ENCODE measurements at places on chromosomes 7 and 10. TPM values are rescaled to one million over a fixed set of nuclear protein-coding genes. Genes with fewer than 3 reads are reported as not detected.

CALHM1 gene
- total RNA-seq: not detected

CYP2C19 gene
- total RNA-seq: not detected

FAM241B gene
- total RNA-seq: 3.2 TPM

SAMD9 gene
- total RNA-seq: 3.2 TPM

FIS1 gene
- total RNA-seq: 331 TPM

PCBD1 gene
- 155 TPM for total RNA-seq

PRPS1L1 gene
- not detected for total RNA-seq

NME8 gene
- not detected for total RNA-seq

LIPM gene
- total RNA-seq: not detected

REPIN1 gene
- 111 TPM for total RNA-seq

- no peak for DNase-seq
Observed at GRCh38 chr7:73712773-73713172, 6.7 kb downstream of the STX1A start.

DNA sequence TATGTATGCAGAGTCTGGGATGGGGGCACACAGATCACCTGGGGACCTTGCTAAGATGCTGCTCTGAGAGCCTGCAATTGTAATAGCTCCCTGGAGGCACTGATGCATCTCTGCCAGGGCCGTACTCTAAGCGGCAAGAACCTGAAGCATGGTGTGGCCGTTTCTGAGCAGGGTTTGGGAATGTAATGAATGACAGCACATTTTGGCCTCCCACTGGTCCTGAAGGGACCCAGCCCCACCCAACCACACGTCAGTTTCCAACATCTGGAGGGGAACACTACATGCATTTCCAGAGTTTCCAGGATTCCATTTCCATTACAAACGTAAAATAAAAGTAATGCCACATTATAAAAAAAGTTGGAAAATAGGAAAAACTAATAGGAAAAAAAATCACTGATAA lies 14.0 kb downstream of the ZCCHC24 start:
- no peak for DNase-seq

GRCh38 chr7:34362621-34363020 lies 295.4 kb upstream of the NPSR1 start:
- no peak for DNase-seq

DNA sequence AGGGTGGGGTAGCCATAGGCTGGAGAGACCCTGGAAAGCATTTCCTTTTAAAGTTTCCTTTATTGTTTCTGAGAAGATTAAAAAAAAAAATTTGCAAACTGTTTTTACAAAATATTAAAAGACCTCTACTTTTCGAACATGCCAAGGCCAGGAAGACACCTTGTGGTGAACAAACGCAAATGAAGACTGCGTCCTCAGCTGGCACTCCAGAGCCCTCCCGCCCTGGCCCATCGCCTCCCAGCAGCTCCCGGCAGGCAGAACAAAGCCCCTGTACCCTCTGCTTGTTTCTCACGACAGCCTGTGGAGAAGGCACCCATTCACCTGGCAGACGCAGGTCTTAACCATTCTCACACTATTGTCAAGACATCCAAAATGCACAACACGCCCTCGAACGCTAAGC lies 56.4 kb downstream of the ESYT2 start:
- no peak for DNase-seq

DNA sequence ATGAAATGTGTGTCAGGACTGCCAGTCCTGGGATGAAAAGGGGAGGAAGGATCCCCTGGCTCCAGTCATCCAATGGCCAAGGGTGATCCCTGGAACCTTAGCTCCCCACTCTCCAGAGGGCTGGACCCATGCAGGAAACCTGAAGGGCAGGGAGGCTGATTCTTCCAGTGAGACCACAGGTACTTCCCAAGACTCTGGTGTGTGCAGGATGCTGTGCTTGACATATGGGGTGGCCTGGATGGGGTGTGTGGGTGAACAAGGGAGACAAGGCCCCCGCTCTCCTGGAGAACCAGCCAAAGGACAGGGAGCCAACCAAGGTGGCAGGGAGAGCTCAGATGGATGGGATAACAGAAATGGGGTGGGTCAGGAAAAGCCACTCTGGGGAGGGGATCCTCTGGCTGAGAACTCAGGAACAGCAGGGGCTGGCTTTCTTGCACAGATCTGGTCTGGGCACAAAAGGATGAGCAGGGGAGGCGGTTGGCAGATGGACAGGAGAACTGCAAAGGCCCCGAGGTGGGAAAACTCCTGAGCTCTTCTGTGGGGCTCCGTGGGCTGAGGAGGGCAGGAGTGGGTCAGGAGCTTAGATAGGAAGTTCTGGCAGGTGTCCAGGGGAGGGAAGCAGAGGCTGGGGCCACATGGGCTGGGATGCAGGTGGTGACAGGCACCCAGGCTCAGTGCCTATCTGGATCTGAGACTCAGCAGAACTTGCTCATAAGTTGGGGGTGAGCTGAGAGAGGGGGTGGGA lies 100.6 kb downstream of the ARHGAP22 start:
- no peak for DNase-seq

DNA sequence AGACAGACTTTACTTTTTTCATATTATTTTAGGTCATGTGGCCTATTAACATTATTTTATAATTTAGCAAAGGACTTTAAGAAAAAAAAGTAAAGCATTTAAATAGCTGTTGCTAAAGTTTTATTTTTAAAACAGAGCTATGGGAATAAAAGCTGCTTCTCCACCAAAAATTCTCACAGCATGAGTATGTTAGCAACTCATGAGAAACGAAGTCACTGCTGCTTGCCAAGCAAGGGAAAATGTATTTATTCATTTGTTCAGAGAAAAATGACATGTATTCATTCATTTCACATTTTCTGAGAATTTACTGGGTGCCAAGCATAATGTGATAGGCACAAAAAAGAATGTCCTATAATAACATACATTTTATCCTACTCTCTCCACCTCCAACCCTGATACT lies 5.1 kb downstream of the LRRC72 start:
- no peak for DNase-seq

- DNase-seq: no peak
Observed at GRCh38 chr7:94052398-94053180, 48.4 kb upstream of the BET1 start.

DNA sequence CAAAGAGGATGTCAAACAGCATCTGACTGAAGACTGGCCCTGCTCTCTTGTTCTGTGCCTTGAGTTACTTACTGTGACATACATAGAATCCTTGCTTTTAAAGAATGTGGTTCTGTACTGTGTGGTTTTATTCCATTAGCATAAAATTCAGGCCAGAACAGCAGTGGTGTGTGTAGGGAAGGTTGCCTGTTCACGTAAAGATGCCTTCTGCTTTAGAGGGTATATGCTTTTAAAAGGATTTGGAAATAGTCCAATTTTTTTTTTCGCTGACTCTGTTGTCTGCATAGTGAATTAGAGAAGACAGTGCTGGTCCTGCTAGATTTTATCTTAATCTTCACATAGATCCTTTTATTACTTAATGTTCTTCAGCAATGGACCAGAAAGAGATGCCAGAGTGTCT lies 470.8 kb upstream of the SEMA3A start:
- no peak for DNase-seq

- DNase-seq: no peak
Observed at GRCh38 chr7:98024075-98024474, 34.1 kb upstream of the OCM2 start.

DNA sequence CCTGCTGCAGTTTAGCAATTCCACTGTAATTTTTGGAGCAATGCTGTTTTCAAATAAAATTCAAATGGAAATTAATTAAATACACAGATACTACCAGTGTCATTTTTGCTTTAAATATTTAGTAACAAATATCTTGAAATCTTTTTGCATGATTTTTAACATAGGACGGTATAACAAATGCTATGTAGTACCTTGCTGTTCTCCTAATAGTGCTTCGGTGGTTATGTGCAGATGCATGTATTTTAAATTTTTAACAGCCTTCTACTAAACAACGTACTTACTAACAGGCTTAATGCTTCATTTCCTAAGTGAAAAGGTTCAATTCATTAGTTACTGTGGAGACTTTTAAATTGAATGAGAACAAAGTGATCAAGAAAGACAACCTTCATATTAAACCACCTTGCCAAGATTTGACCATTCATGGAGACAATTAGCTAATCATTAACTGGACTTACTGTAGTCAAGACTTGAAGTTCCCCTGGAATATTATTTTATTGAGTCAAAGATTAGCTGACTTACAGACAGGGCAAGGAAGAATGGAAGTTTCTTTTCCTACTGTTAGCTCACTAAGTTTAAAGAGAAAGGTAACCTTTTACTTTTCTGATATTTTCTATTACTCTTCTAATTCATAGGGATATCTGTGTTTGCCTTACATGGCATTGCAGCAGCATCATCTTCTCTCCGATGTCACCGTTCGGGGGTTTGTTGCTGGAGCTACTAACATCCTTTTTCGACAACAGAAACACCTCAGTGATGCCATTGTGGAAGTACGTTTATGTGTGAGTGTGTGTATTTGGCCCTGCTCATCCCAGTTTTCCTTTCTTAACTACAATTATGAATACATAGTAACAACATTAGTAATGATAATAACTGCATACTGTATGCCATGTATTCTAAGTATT lies 74.3 kb downstream of the AVL9 start:
- DNase-seq: no peak

DNA sequence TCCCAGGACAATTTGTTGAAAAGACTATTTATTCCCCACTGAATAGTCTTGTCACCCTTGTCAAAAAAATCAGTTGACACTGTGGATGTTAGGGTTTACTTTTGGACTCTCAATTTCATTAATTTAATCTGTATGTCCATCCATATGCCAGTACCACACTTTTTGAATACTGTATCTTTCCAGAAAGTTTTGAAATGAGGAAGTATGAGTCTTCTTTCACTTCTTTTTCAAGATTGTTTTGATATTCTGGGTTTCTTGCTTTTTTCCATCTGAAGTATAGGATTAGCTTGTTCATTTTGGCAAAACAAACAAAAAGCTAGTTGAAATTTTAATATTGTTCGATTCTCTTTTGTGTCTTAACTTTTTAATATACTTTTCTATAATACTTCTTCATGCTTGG lies 21.7 kb downstream of the KLHDC10 start:
- DNase-seq: no peak

- DNase-seq: no peak
Observed at GRCh38 chr7:136179851-136180721, 202.9 kb upstream of the MTPN start.

DNA sequence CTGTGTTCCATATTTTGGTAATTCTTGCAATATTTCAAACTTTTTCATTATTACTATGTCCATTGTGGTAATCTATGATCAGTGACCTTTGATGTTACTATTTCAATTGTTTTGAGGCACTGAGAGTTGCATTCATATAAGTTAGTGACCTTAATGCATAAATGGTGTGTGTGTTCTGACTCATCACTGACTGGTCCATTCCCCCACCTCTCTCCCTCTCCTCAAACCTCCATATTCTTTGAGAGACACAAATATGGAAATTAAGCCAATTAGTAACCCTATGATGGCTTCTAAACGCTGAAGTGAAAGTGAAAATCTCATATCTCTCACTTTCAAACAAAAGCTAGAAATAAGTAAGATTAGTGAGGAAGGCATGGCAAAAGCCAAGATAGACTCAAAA lies 739.6 kb downstream of the CCSER2 start:
- DNase-seq: no peak

GRCh38 chr10:77062381-77062780 lies 575.2 kb downstream of the KCNMA1 start:
- DNase-seq: no peak

DNA sequence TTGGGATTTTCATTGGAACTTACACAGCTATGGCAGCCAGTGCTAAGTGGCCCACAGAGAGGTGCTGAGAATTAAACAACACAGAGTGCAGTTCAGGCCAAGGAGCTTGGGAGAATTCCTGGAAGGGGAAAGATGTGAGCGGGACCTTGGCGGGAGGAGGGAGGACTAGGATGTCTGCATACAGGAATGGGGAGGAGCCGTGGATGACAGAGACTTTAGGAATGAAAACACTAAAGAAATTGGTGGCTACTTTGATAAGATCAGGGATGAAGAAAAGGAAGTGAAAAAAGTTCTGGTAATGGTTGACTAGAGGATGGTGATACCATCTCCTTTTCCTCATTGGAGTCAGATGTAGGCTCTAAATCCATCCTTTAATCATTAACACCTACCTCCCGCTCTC lies 234.2 kb upstream of the FZD8 start:
- no peak for DNase-seq

DNA sequence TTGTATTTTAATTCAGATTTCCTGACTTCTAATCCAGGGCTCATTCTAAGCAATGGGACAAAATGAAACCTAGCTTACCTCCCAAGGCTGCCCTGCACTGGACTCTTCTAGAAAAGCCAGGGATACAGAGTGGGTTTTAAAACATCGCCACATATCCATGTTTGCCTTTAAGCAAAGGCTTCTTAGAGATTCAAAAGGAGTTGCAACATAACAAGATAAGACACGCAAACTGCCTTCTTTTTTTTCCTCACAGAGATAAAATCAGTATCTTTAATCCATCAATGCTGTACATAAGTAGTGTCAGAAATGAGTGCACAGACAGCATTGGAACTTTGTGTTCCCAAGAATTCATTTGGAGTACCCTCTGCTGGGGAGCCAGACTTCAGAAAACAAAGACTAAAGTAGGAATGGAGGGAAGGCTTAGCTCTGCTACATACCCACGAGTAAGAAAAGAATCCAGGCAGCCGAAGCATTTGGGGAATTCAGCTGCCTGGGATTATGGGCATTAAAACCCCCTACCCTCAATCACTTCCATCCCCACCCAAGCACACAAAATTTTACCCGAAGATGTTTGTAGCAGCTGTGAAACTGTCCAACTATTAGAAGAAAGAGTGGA lies 427.8 kb downstream of the ARL4A start:
- DNase-seq: no peak

DNA sequence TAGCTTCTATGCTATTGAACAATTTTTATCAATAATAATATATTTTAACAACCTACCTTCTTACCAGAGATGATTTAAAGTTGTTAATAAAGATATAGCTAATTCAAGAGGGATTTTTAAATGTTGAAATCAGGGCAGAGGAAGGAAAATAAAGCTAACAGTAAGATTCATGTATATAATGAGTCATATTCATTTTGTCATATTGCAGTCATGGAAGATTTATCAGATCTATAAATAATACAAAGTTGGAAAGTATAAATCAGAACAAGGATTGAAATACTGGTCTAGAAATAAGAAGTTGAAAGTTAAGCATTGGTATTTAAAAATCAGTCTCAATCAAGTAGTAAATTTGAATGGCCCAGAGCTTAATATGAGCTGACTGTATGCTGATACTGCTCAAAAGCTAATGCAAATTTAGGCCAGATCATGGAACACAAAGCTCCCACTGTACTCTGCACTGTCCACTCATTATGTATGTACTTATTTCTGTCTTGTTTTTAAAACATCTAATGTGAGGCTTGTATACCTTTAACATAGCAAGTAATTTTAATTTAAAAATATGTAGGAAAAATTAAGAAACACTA lies 196.9 kb downstream of the ZEB1 start:
- no peak for DNase-seq

DNA sequence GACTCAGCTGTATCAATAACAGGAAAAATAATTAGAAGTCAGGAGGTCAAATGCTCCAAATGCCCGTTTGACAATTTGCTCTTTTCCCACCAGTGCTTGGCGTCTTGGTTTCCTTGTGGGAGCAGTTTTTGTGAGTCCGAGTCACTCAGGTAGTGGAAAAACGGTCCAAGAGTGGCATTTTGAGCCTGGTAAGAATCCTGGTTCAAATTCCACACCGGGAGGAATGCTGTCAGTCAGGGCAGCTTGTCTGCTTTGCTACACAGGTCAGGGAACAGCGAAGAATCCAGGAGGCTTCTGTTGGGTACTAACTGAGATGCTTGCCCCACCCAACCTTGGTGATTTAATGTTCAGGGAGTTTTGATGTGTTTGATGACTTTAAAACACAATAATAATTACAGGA lies 209.5 kb downstream of the HERPUD2 start:
- no peak for DNase-seq

All from Right ventricle myocardium inferior (tissue), 1 donor.